NCI-H1436 treated with DMSO at 0.1 percent for 48 hours (cell line): ENCODE measurements at places on chromosomes 7 and 10.

- no peak for DNase-seq
Observed at GRCh38 chr7:134948736-134949135, 37.6 kb upstream of the AGBL3 start.

DNA sequence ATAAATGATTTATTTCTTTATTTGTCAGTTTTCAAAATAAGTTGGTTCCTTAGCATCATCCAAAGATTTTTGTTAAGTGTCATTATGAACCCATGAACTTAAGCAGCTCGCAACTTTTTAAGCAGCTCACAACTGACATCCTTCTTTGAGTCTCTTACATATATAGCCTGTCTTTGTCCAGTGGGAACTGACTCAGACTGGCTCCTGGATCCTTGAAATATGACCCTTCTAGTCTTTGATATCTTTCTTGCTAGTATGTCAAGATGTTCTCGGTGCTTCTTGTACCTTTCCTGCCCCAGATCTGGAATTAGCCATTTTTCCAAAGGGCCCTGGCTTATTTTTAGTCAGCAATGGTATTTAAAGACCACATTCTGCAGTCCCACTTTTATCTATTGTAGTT, 53.9 kb upstream of the ARID5B start:
- DNase-seq, result no peak

- DNase-seq, result no peak
Observed at GRCh38 chr10:89550509-89550908, 15.1 kb upstream of the SLC16A12 start.

- no peak for DNase-seq
Observed at GRCh38 chr7:135428011-135428410, 81.9 kb downstream of the CNOT4 start.

- no peak for DNase-seq
Observed at GRCh38 chr10:104806801-104807200, 165.7 kb downstream of the SORCS3 start.

DNA sequence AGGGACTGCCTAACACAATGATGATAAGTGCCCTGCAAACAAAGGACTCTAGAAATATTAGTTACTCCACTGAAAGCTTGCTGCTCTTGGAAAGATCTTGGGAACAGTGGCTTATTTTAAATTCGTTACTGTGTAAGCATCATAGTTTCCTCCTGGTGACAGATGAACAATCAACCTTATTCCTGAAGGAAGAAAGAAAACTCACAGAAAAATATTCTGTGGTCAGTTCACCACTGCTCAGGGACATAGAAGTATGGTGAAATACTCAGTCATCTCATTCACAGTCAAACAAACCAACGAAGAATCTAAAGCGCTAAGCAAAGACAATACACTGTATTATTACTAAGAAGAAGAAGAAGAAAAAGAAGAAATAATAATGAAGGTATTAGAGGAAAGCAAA, 27.8 kb downstream of the MKX start:
- DNase-seq, result no peak
